ENCODE measurements at places on chromosomes 2 and 18.

DNA sequence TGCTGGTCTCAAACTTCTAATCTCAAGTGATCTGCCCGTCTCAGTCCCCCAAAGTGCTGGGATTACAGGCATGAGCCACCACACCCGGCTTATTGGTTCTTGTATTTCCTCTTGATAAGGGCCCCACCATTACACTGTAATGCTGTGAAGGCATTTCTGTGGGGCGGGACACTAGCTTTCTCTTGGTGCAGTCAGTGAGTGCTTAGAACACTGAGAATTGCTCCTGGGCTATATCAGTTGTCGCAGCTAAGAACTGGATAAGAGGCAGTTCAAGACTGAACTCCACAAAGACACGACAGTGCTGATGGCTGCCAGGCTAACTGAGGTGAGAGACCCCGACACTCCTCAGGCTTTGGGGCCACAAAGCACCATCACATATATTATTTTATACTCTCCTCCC is 2.1 kb downstream of the KHK start:
- DNase-seq: no peak

- no peak for DNase-seq
Observed at GRCh38 chr2:132876745-132877391, 206.9 kb upstream of the LYPD1 start.

DNA sequence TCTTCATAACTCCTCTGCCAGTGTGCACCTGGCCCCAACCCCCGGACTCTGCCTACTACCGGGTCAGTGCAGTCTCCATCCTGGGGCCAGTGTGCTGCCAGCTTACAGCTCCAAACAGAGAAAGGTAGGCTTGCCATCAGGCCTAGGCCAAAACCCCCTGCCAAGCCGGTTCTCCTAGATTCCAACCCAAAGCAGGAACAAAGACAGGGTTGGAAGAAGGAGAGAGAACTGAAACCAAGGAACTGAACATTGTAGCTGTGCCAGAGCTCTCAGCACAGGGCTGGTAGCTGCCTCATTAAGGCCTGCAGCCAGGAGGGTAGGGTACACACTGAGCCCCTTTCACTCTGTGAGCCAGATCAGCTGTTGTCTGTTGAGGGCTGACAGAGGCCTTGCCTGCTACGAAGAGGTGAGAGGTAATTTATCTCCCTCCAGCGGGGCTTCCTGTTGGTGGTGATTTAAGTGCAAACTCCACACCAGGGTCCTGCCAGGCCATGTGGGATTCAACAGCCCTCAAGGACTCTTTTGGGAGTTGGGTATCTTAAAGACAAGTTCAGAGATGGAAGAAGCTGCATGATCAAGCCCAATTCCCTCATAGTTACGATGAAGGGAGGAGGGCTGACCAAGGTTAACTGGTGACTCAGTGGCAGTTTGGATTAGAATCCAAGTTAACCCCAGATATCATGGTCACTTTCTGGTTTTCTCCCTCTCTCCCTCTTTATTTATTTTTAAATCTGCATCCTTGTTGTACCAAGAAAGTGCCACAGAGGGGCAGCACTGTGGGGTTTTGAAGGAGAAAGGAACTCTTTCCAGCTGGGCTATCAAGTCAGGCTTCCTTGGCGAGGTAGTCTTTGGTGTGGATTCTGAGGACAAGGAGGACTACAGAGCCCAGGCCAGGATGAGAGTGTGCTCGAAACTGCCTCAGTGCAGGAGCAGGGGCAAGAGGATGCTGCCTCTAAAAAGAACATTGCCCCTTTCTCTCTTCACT is 48.1 kb downstream of the CYRIA start:
- DNase-seq: no peak

DNA sequence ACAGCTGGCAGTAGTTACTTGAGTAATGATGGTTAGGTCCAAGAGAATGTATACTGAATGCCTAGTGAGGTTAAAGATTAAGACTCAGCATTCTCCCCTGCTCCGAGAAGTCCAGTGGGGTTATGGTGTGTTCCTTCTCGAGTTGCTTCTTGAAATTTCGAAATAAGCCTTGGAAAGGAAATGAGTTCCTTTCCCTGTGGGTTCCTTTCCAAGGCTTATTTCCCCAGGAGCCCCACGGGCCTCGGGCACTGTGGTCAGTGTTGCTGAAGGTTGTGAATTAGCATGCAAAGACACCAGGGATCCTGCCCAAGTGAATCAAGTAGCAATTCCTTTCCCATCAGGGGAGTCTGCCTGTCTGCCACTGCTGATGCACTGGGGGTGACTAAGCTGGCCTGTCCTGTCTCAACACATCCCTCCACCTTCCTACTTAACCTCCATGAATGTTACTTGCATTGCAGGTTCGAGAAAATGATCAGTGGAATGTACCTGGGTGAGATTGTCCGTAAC is 53.6 kb downstream of the HK2 start:
- DNase-seq: no peak

DNA sequence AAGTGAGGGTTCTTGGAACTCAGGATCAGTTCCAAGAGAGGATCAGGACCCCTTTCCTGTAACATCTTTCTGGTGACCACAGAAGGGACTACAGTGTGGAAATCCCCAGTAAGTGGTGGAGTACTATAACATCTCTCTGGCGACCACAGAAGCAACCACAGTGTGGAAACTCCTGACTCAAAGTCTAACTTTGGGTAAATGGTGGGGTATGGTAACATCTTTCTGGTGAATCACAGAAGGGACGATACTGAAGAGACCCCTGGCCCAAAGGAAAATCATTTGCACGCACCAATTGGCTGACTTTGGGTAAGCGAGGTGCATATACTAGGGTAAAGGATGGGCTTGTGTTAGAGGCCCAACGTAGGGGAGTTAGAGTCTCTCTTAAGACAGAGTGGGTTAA is 56.3 kb upstream of the GULP1 start:
- DNase-seq: no peak

DNA sequence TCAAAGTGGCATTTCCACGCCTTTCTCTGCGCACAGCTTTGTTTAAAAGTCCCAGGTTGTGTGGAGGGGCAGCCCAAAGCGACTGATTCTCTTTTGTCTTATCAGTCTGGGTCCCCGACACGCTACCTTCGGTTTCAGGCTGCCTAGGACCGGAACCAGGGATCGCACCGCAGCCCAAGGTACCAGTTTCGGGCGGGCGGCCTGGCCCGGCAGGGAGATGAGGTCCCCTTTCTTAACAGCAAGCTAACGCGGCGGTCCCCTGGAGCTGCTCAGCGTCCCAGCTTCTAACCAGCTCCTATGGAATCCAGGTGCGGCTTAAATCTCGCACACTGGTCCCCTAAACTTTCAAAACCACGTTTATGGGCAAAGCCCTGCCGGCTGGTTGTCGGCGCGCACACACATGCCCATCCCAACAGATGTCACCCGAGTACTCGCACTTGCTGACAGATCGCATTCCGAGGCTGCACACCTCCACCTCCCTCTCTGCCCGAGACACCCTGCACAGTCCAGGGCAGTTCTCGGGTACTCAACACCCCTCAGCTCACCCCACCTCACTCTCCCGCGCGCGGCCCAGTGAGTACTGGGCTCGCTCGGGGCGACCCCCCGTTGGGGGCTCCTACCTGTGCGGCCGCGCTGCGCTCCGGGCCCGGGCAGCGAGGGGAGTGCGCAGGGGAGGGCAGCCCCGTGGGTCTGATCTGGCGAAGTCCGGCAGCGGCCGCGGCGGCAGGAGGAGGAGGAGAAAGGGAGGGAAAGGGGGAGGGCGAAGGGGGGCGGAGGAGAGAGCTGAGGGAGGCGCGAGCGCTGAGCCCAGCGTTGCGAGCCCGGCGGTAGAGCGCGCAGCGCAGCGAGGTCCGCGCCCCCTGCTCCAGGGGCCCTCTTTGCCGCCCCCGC is at the start of gene EFEMP1:
TSS of gene EFEMP1 (minus strand) at position 692 of the 891 bp plus-strand sequence. CDS start 1,342 bp downstream, outside the sequence.
- peak; percentile 65 for DNase-seq

DNA sequence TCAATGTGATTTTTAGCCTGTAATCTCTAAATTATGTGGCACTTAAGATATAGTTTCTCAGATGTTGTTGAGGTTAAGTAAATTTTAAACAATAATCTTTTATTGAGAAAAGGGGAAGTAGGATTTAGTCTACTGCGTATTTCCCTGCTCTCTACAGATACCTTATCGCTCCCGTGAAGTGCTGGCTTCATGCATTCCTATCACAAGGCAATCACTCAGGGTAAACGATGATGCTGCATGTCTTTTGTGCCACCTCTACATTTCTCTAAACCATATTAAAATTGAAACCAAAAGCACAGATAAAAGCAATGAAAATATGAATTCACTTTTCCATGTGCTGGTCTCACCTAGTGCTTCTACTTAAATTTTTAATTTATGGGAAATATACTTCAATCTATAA is 14.4 kb upstream of the RPE start:
- no peak for DNase-seq

GRCh38 chr2:237141571-237142051 is 55.9 kb downstream of the COPS8 start:
- no peak for DNase-seq

DNA sequence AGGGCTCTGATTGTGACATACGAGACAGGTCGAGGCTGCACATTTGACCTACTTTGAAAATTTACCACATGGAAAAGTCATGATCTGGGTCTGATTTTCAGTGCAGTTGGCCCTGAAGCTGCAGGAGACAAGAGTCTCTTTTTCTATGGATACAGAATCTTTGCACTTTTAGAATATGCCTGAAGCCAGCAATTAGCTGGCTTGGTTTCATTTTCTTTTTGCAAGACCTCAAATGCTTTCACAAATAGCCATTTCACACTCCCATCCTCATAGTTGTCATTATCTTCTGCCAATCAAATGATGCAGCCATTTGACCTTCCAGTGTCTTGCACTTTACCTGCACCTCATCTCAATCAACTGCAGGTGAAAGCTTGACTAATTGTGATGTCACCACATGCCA is 59.0 kb downstream of the GPR39 start:
- no peak for DNase-seq

DNA sequence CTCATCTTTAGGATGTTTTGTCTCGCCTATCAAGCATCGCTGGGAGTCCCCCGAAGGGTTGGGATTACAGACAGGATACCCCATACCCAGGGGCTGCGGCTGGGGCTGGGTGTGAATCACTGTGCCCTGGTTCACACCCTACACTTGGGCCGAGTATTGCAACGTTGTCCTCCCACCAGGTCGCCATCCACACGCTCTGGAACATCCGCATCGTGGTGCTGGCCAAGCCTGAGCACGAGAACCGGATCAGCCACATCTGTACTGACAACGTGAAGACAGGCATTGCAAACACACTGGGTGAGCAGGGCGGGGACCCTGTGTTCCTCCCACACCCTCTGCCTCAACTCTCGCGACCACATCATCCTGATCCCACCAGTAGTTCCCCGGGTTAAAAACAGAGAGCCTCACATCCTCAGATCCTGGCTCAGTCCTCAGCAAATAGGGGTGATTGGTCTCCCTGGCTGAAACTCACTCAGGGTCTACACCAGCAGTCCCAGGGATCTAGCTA is 87.3 kb upstream of the ATG16L1 start:
- no peak for DNase-seq

DNA sequence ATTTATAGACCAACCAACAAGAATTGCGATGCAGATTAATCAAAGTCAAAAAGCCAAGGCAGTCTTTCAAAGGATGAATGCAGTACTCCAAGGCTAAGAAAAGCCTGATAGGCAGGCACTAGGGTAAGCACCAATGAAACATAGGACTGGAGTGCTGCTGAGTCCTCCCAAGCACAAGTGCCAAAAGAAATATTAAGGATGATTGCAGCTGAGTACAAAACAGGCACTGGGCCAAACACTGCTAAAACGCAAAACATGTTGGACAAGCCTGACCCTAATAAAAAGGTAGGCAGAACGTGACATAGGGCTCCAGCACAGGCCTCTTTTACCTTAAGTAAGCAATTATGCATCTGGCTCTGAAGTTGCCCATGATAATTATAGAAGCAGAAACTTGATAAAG is 160.1 kb upstream of the LRP1B start:
- DNase-seq: no peak

GRCh38 chr18:61719671-61720070 is 173.1 kb downstream of the RNF152 start:
- no peak for DNase-seq

DNA sequence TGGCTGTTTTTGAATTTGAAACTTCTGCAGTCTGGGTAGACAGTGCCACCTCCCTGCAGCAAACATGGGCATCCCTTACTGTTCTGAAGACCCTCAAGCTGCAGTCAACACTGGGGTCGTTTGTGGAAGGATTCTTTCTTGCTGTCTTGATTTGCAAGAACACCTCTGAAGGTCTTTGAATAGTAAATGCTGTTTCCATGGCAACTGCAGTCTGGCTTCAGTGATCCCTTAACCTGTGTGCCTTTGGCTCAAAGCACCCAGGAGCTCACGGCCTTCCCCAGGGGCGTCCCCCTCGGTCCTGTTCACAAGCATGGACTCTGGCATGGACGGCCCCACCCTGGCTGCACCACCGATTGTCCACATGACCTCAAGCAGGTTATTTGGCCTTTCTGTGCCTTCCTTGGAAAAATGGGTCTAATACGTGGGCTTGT is 38.3 kb downstream of the LRRFIP1 start:
- no peak for DNase-seq

DNA sequence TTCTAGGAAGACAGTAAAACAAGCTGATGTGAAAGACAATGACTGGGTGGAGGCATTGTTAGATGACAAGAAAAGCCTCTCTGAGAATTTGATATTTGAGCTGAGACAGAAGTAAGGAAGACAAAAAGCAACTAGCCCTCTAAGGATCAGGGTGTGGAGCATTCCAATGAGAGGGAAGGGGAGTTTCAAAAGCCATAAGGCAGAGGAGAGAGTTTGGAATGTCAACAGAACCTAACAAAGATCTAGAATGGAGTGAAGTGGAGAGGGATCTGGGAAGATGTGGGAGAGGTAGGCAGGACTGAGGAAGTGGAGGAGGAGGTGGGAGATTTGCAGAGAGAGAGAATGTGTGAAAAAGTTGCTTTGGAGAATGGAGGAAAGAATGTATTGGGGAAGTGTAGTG is 17.3 kb upstream of the ASXL2 start:
- no peak for DNase-seq

GRCh38 chr2:185375731-185376130 is 362.9 kb upstream of the FSIP2 start:
- no peak for DNase-seq

DNA sequence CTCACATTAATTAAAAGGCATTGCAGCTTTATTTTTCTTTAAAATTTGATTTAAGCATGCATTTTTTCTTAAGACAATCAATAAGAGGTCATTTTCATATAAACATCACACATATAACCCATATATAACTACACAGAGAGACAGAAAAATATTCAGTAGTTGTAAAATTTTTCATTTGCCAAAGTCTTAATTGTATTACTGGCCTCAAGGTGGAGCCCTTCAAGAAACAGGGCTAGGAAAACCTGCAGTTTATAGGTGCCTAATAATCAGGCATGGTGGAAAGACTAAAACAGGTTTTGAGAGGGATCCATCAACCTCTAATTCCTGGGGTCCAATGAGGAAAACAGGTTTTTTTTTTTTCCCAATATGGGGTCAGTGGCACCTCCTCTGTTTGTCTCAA is 71.3 kb upstream of the ZNF804A start:
- no peak for DNase-seq

GRCh38 chr2:29373870-29374269 is 258.7 kb downstream of the CLIP4 start:
- no peak for DNase-seq

GRCh38 chr2:79782576-79783452 is 270.0 kb downstream of the CTNNA2 start:
- DNase-seq: peak; percentile 31

- no peak for DNase-seq
Observed at GRCh38 chr18:26901020-26901419, 35.5 kb upstream of the AQP4 start.

GRCh38 chr2:162053066-162053807 is 20.8 kb downstream of the DPP4 start:
- DNase-seq: no peak
